ENCODE measurements at places on chromosomes 6 and 20. TPM values are rescaled to one million over a fixed set of nuclear protein-coding genes. Genes with fewer than 3 reads are reported as not detected.

DNA sequence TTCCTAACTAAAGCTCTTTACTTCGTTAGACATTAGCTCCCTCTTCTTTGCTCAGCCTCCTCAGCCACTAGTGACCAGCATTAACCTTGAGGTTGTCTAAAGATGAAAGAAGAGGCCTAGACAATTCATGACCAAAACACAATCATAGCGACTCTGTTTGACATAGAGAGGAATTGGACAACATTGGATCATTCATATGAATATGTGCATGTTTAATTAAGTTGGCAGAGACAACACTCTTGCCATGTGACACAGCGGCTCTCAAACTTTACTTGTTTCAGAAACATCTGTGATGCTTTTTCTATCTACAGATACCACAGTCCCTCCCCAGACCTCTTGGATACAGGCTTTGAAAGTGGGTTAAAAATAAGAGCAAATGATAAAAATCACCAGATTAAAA lies 81.7 kb downstream of the LINC00237 start:
- no peak for DNase-seq

DNA sequence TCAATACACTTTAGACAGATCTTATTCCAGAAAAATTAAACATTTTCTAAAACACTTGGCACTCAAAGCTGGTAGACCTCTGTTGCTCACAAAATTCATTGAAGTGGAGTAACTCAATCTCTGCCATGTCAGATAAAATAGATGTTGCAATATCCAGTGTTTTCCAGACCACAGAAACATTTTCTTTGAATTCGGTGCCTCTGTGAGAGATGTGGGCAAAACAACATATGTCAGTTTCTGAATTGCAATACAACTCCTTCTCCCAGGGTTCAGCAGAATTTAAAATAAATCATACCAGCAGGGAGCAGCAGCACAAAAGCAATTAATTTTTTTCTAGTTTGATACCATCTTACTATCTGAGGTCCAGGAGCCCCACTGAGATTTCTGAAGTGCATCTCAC lies 11.3 kb upstream of the PKHD1 start:
- DNase-seq = no peak

- DNase-seq = no peak
Observed at GRCh38 chr20:36631646-36632045, 14.3 kb downstream of the SLA2 start.

Gene C6orf141
- 0.74 TPM for polyA plus RNA-seq

Gene HDGFL1
- polyA plus RNA-seq = not detected

DNA sequence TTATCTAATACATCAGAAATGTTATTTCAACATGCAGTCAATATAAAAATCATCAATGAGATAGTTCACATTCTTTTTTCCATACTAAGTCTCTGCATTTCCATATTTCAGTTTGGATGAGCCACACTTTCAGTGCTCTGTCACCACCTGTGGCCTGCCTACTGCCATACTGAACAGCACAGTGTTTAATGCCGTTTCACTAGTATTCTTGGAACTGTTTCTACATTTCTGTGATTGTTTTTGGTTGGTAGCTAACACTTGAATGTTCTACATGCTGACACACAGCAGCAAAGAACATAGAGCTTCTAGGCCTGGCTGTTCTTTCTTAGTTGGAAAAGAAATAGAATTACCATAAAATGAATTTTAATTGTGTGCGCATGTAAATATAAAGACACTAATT lies 61.4 kb upstream of the KIF25 start:
- no peak for DNase-seq

Gene KCNK15
- polyA plus RNA-seq = 0.09 TPM

Gene GRM4
- 0.49 TPM for polyA plus RNA-seq

- no peak for DNase-seq
Observed at GRCh38 chr20:37995856-37996605, 37.2 kb downstream of the TTI1 start.

DNA sequence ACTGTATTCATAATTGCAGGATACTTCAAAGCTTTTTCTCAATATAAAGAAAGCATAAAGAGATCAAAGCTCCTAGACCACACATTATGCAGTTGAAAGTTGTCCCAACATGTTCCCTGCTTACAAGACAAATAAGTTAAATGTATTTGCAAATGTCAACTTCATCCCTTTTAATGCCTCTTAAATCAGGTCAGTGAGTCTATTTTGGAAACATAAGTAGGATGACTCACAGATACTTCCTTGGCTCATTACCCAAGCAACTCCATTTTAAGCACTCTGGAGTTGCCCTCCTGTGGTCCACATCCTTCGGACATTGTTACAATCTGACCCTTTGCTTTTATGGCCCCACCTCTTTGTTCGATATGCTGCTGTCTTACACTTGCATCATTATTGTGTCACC lies 162.0 kb downstream of the FAXC start:
- DNase-seq = no peak

Gene NR2E1
- not detected for polyA plus RNA-seq

DNA sequence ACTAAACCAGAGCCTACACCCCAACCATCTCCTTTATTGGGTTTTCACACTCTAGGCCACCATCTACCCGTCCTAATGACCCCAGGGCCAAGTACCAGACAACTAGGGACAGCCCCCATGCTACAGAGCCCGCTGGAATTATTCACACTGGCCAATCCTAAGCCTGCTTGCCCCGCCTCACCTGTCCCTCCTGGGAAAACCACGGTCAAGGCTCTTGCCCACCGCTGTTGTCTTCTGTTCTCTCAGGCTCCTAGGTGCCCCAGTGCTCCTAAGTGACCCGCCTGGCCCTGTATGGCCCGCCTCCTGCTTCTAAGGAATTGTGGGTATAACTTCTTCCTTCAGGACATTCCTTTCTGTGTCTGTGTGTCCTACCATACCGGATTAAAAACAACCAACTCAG lies 453.4 kb downstream of the CD83 start:
- DNase-seq = no peak

Gene ACOT8
- polyA plus RNA-seq = 22.7 TPM

Gene OLIG3
- polyA plus RNA-seq = not detected

GRCh38 chr6:70394518-70395300 lies 18.6 kb upstream of the FAM135A start:
- DNase-seq = no peak

- no peak for DNase-seq
Observed at GRCh38 chr6:168524571-168525001, 83.6 kb downstream of the SMOC2 start.

DNA sequence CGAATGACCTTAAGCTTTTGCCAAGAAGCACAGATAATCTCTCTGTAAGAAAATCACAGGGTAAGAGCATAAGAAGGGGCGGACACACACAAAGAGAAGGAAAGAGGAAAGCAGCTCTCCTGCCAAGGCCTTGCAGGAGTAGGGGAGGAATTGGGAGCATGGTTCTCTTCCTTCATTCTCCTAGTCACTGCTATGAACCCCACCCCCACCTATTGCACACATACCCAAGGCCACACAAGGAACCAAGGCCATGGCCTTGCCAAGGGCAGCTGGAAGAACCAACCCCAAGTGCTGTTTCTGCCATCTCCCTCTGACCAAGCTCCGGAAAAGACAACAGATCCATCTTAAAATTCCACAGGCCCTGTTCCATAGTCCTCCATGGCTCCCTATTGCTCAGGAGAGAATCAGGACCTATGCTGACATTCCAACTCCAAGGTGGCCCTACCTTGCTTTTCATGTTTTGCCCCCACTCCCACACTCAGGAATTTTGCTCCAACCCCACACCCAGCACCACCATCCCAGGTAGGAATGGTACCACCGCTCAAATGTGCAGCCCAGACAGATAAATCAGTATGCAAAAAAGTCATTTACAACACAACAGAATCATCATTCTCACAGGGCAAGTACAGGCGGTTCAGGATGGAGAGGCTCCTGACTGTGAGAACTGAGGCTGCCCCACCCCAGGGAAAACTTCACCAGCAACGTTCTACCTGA lies 31.3 kb downstream of the TRAM2 start:
- no peak for DNase-seq

Gene SIRPB2
- 0.81 TPM for polyA plus RNA-seq

GRCh38 chr6:85418059-85418458 lies 31.8 kb upstream of the NT5E start:
- no peak for DNase-seq

Gene TAAR8
- polyA plus RNA-seq = not detected

- DNase-seq = no peak
Observed at GRCh38 chr6:40290816-40291215, 296.3 kb downstream of the LRFN2 start.

- no peak for DNase-seq
Observed at GRCh38 chr6:72733045-72733444, 111.2 kb downstream of the KCNQ5 start.

- DNase-seq = no peak
Observed at GRCh38 chr20:25496165-25496967, 88.9 kb downstream of the GINS1 start.

DNA sequence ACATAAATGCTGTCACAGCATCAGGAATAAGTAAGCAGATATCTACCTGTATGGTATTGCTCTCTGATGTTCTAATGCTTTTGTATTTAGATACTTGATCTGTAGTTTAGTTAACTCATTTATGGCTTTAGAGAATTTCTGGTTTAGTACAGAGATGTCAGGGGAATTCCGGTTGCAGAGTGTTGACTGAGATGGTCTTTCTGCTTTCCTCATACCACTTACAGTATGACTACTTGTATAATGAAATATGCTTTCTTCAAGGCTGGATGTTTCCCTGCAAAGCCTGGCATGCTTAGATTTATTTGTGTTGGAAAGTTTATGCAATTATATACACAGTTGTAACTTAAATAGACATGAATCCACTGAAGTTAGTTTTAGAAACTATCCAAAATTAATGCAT lies 278.4 kb downstream of the CDH26 start:
- no peak for DNase-seq

- no peak for DNase-seq
Observed at GRCh38 chr20:45049438-45049837, 51.5 kb downstream of the KCNS1 start.

Gene ERVFRD-1
- not detected for polyA plus RNA-seq

Gene CCDC170
- polyA plus RNA-seq = 2.8 TPM

DNA sequence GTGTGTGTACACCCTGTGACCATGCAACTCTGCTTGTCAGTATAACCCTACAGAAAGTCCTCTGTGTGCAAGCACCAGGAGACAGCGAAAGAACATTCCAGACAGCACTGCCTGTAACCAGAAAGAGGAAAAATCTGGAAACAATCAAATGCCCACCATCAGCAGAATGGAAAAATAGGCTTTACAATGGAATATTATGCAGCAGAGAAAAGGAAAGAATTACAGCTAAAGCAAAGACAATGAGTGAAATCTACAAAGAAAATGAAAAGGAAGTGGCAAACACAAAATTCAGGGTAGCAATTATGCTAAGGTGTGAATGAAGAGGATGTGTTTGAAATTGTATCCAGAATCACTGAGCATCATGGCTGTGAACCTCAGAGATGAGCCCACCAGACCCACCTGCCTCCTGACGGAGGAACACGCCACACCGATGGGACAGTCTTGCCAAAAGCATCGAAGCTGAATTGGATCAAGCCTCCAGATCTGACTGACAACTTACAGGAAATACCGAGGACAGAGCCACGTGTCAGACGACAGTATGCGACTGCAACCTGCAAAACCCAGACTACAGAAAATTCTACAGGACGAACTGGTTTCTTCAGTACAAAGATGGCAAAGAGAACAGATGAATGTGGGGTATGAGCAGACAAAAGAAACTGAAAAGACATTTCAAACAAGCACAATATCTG lies 133.2 kb downstream of the NFATC2 start:
- no peak for DNase-seq

DNA sequence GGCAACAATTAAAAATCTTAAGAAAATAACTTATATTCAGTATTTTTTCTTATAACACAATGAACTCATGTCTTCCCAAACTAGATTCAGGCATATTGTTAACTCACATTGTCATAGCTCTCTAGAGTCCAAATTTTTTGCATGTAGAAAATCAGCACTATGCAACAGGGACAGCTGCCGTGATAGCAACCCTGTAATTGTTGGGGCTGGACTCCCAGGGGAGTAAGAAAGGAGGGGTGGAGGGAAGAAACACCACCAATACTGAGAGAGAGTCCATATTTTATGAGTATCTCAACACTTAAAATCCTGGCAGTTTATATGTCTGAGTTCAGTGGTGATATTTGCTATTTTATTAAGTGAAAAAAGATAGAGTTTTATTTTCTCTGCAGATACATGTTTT lies 89.6 kb upstream of the HS3ST5 start:
- no peak for DNase-seq

DNA sequence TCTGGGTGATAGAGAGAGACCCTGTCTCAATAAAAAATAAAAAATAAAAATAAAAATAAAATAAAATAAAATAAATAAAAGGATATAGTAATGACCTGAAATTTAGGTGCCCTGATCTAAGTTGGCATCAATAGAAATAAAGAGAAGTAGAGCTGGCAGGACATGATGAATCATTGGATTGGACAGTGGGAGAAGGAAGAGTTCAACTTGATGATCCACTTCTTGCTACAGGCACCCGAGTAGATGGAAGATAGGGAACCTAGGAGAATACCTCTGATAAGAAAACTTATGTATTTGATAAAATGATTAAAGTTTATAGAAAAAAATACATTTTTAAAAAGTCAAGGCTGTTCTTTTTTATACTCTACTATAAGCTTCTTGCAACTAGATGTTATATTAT lies 79.0 kb downstream of the ADTRP start:
- DNase-seq = no peak

DNA sequence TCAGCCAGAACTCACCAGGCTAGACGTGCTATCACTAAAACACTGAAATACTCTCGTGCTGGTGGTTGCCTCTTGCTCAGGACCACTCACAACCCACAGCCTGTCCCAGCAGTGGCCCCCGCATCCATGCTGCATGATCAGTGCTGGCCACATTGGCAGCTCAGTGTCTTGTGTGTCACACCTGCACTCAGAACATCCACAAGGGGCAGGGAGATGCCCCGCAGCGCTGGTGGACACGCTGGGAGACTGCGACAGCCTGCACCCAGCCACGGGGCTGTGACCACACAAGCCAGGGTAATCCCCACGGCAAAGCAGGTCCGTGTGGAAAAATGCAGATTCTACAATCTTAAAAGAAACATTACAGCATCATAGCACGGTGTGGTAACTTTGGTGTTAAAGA lies 23.9 kb upstream of the APMAP start:
- DNase-seq = no peak

Gene BCL2L1
- 79.7 TPM for polyA plus RNA-seq

- no peak for DNase-seq
Observed at GRCh38 chr6:85465762-85466161, 15.9 kb downstream of the NT5E start.

Gene PCIF1
- 44.9 TPM for polyA plus RNA-seq

DNA sequence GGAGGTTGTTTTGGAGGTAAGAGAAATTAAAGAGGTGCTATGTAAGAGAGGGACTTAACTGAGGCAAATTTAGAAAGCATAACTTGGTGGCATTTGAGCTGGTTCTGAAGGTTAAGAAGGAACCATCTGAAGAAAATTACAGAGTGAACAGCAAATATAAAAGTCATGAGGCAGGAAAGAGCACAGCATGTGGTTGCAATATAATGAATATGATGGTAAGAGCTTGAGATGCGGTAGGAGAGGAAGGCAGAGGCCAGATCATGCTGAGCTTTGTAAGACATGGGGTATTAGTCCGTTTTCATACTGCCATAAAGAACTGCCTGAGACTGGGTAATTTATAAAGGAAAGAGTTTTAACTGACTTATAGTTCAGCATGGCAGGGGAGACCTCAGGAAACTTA lies 279.1 kb downstream of the UTRN start:
- no peak for DNase-seq
